ENCODE measurements at places on chromosomes 5 and 9.
A peak's percentile ranks its signal among the peaks of the same experiment; 100 is the strongest.

DNA sequence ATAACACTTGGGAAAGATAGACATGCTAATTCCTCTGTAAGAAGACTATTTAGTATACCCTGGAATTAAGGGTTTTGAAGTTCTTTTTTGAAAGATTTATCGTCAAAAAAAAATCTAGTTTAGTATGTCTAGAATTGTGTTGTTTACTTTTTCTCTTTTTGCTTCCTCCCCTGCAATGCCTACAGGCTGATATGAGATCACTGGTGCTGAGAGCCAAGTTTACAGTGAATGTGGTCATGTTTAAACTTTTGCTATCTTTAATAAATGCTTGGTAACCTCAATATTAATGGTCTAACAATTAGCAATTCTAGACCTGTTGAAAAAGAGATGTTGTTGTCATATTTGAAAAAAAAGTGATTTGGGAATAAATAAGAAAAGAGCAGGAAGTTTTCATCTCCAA, 86.1 kb downstream of the CWC27 start:
- no peak for DNase-seq

- no peak for DNase-seq
Measured at GRCh38 chr5:66812291-66812690, 216.1 kb downstream of the MAST4 start.

DNA sequence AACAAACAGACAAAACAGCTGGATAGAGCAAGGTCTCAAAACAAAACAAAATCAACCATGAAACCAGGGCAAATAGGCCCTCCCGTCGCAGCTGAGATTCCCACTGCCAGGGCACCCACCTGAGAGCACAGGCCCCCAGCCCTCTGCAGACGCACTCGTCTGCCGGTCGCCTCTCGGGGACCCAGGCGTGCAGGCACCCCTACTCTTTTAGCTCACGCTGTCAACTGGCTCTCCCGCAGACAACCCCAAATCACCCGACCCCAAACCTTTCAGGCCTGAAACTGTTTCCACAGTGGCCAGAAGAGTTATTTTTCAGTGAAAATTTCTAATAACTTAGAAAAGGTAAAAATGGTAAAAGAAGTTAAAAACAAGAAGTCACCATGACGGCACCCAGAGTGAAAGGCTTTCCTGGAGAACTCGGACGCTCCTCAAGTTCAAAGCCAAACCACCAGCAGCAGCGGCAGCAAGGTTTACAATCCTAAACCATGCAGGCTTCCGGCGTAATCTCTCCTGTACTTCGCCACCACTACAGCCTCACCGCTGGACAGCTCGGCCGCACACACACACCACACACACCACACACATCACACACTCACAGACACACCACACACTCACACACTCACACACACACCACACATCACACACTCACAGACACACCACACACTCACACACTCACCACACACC, 1.9 kb upstream of the UBE2QL1 start:
- DNase-seq, result peak; percentile 5

- DNase-seq, result no peak
Measured at GRCh38 chr9:93721417-93721965, 145.1 kb downstream of the PHF2 start.

DNA sequence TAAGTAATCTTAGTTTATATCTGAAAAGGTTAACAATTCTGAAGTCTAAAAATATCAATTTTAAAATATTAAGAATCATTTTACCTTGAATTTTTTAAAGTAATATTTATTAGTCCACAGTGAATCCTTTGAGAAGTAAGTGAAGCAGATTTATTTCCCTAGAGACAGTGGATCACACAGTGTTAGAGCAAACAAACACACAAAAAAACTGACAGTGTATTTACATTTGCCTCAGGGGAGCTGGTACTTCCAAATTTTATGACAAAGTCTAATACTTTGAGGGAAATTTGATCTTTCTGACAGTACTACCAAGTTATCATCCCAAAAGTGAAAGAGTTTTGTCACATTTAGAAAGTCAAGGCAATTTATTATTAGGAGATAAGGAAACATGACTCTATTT, 1750.6 kb upstream of the CDH9 start:
- DNase-seq, result no peak

GRCh38 chr9:123528501-123528900, 172.5 kb downstream of the CRB2 start:
- DNase-seq, result no peak

DNA sequence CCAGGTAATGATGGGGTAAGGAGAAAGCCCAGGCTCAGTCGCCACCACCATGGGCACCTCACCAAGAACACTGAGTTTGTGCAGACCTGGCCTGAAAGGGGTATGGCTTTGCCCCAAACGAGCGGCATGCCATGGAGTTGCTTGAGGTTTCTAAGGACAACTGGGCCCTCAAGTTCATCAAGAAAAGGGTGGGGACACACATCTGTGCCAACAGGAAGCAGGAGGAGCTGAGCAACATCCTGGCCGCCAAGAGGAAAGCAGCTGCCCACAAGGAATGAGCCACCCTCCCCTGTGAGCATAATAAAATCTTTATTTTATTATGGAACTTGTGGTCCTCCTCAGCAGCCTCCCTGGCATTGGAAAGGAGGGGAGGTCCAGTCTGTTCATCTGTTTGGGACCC, 23.8 kb downstream of the CD14 start:
- no peak for DNase-seq

- DNase-seq, result no peak
Measured at GRCh38 chr5:172049226-172049796, 42.9 kb upstream of the FBXW11 start.

DNA sequence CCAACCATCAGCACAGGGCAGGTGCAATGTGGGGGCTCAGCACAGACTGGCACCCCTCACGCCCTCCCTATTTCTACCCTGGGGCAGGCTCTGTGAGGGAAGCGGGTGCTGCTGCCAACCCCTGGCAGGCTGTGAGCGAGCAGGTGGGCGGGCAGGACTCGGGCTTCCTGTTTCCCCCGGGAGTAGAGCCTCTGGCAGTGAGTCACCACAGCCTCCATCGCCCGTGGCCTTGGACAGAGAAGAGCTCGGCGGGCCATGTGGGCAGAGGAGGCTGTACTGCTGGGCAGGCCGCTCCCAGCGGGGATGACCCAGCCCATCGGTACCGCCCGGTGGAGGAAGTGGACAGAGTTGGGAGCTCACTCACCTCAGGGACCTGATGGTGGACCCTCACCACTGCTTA, 16.6 kb downstream of the KCNT1 start:
- DNase-seq, result no peak

- DNase-seq, result no peak
Measured at GRCh38 chr5:77629509-77630113, 8.9 kb downstream of the OTP start.

Data from fibroblast of upper back skin (primary cell).